Daoy (cell line): ENCODE measurements at places on chromosomes 12 and 14. TPM values are rescaled to one million over a fixed set of nuclear protein-coding genes. Genes with fewer than 3 reads are reported as not detected.

DNA sequence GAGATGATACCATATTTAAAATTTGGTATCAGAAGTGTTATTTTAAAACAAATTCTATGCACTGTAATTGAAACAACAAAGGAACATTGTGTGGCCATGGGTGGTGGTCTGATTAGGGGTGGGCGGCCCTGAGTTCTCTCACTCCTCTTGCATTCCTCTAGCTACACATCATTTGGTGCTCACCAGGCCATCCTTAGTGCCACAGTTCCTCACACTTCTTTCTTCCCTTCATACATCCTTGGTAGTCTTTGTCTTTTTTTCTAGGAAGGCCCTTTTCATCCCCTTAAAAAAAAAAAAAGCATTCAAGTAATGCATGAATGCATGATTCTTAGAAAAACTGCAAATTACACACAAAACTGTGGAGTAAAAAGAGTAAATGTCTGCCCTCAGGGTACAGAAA lies 2.4 kb upstream of the MANSC4 start:
- DNase-seq = no peak

- DNase-seq = peak; percentile 57
Measured at GRCh38 chr12:117857632-117858612, 110.9 kb downstream of the KSR2 start.

The GYS2 gene
- total RNA-seq = not detected in 2 replicates

The ZNF410 gene
- 119 and 142 TPM in 2 replicates for total RNA-seq

The FAIM2 gene
- total RNA-seq = 0.34 TPM in 1 of 2 replicates, not detected in the other

DNA sequence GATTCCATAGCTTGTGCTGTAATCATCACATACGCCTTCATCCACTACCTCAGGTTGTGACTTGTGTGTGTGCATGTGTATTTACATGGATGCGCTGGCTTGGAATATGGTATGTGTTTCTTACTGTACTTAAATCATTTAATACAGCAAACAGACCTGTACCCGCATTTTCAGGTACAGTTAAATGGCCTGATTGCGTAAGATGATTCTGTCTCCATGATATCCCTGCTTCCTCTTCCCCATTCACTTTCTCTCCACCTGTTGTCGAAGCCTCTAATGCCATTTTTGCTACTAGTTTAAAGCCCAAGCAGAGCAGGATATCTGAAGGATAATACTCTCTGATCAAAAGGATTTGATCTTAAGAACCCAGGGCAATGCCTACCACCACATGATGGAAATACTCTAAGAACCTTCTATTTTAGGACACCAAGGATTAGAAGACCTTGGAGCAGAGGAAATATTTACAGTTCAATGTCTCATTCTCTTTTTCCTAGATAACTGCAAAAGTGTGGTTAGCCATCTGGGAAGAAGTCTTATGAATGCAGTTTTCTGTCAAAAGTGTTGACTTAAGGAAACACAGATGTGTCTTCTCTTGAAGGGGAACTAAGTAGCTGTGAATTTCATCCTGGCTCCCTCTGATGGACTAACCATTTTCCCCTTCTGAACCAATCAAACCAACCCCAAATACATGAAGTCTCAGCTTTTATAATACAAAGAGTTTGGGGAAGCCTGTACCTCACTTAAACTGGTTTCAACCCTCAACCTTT lies 78.7 kb downstream of the HELB start:
- no peak for DNase-seq

- peak; percentile 7 for DNase-seq
Measured at GRCh38 chr14:72169521-72169920, 237.3 kb downstream of the RGS6 start.

The ARHGDIB gene
- 308 and 347 TPM in 2 replicates for total RNA-seq

DNA sequence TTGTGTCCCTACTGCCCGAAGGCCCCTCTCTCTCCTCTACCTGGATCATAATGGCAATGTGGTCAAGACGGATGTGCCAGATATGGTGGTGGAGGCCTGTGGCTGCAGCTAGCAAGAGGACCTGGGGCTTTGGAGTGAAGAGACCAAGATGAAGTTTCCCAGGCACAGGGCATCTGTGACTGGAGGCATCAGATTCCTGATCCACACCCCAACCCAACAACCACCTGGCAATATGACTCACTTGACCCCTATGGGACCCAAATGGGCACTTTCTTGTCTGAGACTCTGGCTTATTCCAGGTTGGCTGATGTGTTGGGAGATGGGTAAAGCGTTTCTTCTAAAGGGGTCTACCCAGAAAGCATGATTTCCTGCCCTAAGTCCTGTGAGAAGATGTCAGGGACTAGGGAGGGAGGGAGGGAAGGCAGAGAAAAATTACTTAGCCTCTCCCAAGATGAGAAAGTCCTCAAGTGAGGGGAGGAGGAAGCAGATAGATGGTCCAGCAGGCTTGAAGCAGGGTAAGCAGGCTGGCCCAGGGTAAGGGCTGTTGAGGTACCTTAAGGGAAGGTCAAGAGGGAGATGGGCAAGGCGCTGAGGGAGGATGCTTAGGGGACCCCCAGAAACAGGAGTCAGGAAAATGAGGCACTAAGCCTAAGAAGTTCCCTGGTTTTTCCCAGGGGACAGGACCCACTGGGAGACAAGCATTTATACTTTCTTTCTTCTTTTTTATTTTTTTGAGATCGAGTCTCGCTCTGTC lies 1.8 kb downstream of the INHBE start:
- no peak for DNase-seq

The VSIG10 gene
- 18.2 and 18.9 TPM in 2 replicates for total RNA-seq

DNA sequence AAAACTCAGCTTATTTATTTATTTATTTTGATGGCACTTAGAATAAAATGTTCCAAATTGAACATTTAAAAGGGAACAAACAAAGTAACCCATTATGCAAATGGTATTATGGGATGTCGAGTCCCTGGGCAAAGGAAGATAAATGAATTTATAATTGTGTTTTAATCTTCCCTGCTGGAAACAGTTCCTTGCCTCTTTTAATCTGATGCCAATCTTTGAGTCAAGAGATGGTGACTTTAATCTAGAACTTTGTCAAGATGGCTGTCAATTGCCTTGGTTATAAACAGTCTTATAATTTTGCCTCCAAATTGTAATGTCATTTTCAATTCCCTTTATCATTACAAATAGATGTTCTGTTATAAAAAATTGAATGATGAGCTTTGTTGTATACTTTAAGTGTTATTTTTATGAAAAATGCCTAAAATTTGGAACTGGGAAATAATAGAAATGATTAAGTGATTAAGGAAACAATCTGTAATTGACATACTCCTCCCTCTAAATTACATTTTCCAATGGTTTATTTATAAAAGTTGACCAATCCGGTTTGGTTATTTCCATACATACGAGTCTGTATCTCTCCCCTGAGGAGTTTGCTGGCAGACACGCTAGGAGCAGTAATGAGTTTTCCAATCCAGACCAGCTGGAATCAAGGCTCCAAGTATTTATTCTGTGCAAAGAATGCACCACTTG lies 134.9 kb upstream of the FRMD6 start:
- DNase-seq = no peak

GRCh38 chr12:14845350-14845750 lies 2.0 kb upstream of the ART4 start:
- DNase-seq = peak; percentile 60

The ACOT4 gene
- total RNA-seq = 0.39 and 1.1 TPM in 2 replicates

- no peak for DNase-seq
Measured at GRCh38 chr14:82520765-82521164, 987.1 kb upstream of the SEL1L start.

The SMIM41 gene
- not detected in 2 replicates for total RNA-seq

The SLC17A8 gene
- not detected in 2 replicates for total RNA-seq

DNA sequence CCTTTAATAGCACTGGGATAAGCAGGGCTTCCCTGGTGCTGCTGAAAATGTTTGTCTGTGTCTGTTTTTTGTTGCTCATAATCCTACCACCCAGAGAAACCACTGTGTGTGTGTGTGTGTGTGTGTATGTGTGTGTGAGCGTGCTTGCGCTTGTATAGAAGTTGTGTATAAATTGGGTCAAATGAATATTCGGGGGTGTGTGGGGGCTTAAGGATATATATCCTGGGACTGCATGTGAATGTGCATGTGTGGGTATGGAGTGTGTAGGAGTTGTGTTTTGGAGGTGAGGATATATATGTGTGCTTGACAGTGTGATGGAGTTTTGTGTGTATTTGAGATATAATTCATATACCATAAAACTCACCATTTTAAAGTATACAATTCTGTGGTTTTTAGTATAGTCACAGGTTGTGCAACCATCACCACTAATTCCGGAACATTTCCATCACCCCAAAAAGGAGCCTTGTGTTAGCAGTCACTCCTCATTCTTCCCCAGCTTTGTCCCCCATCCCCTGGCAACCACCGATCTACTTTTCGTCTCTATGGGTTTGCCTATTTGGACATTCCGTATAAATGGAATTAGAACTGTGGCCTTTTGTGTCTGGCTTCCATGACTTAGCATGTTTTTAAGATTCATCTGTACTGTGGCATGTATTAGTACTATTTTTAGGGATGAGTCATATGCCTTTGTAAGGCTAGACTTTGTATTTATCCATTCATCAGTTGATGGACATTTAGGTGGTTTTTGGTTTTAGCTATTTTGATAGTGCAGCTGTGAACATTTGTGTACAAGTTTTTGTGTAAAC lies 25.6 kb downstream of the TCTN1 start:
- DNase-seq = no peak

The GPR84 gene
- not detected in 2 replicates for total RNA-seq

- peak; percentile 52 for DNase-seq
Measured at GRCh38 chr14:22981090-22981875, 1.1 kb downstream of the AJUBA start.

DNA sequence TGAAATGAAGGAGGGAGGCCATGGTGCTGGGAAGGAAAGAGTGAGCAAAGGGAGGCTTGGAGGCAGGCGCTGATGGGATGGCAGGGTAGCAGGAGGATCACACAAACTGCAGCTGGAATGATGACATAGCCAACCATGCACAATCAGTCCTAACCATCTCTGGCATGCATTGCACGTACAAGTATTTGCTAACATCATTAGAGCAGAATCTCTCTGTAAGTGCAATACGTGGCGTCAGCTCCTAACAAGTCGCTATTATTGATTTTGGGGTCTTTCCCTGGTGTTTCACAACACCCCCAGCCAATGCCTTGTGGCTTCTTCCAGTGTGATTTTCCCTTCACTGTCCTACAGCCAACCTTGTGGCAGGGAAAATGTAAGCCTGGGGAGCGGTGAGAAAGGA lies 18.5 kb downstream of the BDKRB1 start:
- DNase-seq = peak; percentile 41

The DPPA3 gene
- total RNA-seq = not detected in 2 replicates
